ENCODE measurements at places on chromosomes 7 and 10.

GRCh38 chr10:111076191-111076681, 593 bp upstream of the ADRA2A start:
- DNase-seq, result no peak

GRCh38 chr7:158549616-158550393, 37.8 kb downstream of the PTPRN2 start:
- DNase-seq, result no peak

- no peak for DNase-seq
Observed at GRCh38 chr10:122293156-122293960, 22.3 kb downstream of the BTBD16 start.

GRCh38 chr10:102311025-102311420, 65.7 kb downstream of the GBF1 start:
- DNase-seq, result no peak

- no peak for DNase-seq
Observed at GRCh38 chr10:116156819-116157218, 116.2 kb downstream of the GFRA1 start.

DNA sequence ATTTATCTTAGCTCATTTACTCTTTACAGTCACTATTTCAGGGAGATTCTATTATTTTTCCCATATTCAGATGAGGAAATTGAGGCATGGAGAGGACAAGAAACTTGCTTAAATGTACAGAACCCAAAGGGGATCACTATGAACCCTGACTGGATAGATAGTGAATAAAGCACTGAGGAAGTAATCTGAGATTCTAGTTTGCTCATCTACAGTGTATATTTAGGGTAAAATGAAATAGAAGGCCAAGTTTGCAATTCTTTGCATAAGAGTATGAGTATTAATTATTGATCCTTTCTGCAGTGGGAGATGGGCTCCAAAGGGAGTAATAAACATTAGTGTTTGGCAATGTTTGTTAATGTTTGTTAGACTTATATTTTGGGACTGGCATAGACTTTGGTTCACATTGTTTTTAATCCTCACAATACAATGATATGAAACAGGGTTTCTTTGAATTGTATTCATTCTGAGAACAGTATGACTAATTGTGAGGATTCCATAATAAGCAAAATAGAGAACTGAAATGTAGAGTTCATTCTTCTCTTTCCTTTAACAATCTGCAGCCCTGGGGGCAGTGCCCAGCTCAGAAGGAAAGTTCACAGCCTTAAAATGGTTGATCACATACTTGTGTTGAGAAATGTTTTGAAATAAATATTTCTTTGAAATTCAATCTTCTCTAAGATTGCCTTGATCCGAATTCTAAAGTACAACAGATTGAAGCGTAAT, 131.0 kb upstream of the ZNF804B start:
- no peak for DNase-seq

- no peak for DNase-seq
Observed at GRCh38 chr10:33056828-33057596, 99.0 kb upstream of the ITGB1 start.

GRCh38 chr7:74475243-74475986, 21.7 kb downstream of the GTF2IRD1 start:
- DNase-seq, result no peak

GRCh38 chr7:84447636-84448293, 253.2 kb upstream of the SEMA3A start:
- no peak for DNase-seq

Data from immature natural killer cell (primary cell).